Upper lobe of left lung (tissue), 6 donors: ENCODE measurements at places on chromosomes 3 and 15. TPM values are rescaled to one million over a fixed set of nuclear protein-coding genes. Genes with fewer than 3 reads are reported as not detected.
A peak's percentile ranks its signal among the peaks of the same experiment; 100 is the strongest.

The TGM4 gene
- not detected for total RNA-seq

The EPHA3 gene
- 0.79 TPM for total RNA-seq

The MOBP gene
- not detected for total RNA-seq

The CCR2 gene
- total RNA-seq: 2.1 TPM

DNA sequence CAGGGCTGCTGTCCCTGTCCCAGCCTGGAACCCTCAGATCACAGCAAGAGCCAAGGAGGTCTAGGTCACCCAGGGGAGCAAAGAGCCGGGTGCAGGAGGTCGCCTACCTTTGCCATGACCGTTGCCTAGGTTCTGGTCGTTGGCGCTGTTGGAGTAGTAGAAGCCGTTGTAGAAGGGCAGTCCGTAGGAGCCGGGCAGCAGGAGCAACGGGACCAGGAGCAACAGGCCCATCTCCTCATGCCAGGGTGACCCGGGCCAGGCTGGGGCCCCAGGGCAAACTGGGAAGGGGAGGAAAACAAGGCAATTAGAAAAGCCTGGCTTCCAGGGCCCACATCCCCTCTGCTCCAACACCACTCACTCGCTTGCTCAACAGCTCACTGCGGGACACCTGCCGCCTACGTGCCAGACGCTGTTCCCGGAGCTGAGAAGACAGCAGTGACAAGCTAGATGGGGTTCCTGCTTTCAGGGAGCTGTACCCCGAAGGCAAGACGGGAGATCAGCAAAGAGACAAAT, 8.2 kb downstream of the HAPLN3 start:
- H3K27ac ChIP-seq: no peak overlapping the region
- no peak for DNase-seq
- H3K27me3 ChIP-seq: no peaks in the 10 kb centered on the region
- H3K36me3 ChIP-seq: peaks cover 6% of the 10 kb centered on the region
- no peak overlapping the region for H3K4me3 ChIP-seq
- H3K4me1 ChIP-seq: no peaks in the 10 kb centered on the region

DNA sequence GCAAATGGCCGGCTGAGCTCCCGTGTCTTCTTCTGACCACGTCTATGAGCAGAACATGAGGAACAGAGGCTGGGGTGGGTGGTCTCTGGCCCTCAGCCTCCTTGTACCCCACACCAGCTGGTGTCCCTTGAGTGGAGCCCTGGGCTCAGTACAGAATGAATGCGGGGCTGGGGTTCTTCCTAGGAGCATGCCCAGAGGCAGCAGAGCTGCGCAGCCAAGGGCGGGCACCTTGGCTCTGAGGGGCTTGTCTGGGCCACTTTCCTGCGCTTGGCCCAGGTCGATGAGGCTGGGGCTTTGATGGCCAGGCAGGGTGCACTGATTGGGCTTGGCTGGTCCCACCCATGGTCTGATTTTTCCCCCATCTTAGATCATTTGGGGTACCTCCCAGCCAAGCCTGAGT, 6.4 kb downstream of the SCN5A start:
- H3K4me1 ChIP-seq: no peaks in the 10 kb centered on the region
- no peaks in the 10 kb centered on the region for H3K27me3 ChIP-seq
- no peak overlapping the region for H3K27ac ChIP-seq
- peak; percentile 15 for DNase-seq
- H3K36me3 ChIP-seq: no peaks in the 10 kb centered on the region
- H3K4me3 ChIP-seq: no peak overlapping the region

GRCh38 chr15:68599560-68600071, 20.8 kb downstream of the CORO2B start:
- H3K4me3 ChIP-seq: no peak overlapping the region
- no peak overlapping the region for H3K27ac ChIP-seq
- H3K36me3 ChIP-seq: no peaks in the 10 kb centered on the region
- H3K4me1 ChIP-seq: peaks cover 26% of the 10 kb centered on the region
- DNase-seq: no peak

DNA sequence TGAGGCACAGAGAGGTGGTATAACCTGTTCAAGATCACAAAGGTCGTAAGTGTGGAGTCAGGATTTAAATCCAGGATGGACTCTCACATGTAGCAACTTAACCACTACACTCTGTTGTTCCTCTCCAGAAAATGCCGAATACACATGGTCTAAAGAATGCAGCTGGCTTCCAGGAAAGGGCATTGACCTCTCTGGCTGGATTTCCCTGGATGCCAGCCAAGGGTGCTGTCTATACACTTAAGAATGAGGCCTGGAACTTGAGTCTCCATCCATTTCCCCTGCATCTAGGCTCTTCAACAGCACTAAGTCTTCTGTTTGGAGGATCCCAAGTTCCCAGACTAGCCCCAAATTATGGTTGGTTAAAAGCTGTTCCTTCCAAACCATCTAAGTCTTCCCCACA, 60.5 kb downstream of the CERS3 start:
- no peaks in the 10 kb centered on the region for H3K4me1 ChIP-seq
- H3K27me3 ChIP-seq: no peaks in the 10 kb centered on the region
- no peak overlapping the region for H3K4me3 ChIP-seq
- H3K36me3 ChIP-seq: no peaks in the 10 kb centered on the region

- no peak overlapping the region for H3K4me3 ChIP-seq
- H3K27ac ChIP-seq: no peak overlapping the region
- no peaks in the 10 kb centered on the region for H3K27me3 ChIP-seq
These were observed 216.1 kb downstream of the DOCK3 start for GRCh38 chr3:50890688-50891344.

- H3K4me3 ChIP-seq: no peak overlapping the region
- no peaks in the 10 kb centered on the region for H3K36me3 ChIP-seq
- no peak overlapping the region for H3K27ac ChIP-seq
- peaks cover 17% of the 10 kb centered on the region for H3K4me1 ChIP-seq
- H3K27me3 ChIP-seq: no peaks in the 10 kb centered on the region
These were observed 74.4 kb upstream of the HES1 start for GRCh38 chr3:194061421-194062030.

GRCh38 chr3:101963902-101964362, 114.6 kb downstream of the NFKBIZ start:
- no peaks in the 10 kb centered on the region for H3K36me3 ChIP-seq
- no peak overlapping the region for H3K4me3 ChIP-seq
- H3K27ac ChIP-seq: no peak overlapping the region
- H3K4me1 ChIP-seq: no peaks in the 10 kb centered on the region

DNA sequence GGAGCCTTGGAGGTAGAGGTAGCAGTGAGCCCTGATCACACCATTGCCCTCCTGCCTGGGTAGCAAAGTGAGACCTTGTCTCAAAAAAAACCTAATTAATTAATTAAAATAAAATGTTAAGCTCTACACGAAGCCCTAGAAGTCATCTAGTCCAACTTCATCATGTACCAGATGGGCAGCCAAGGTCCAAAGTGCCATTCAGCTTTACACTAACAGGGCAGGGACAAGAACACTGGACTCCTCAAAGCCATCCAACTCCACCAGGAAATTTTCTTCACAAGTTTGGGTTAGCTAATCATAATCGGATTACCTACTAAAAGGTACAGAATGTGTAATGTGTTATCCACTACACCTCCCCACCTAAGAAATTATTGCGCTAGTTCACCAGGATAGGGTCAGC, 48.8 kb downstream of the WWTR1 start:
- H3K4me3 ChIP-seq: no peak overlapping the region
- no peak overlapping the region for H3K27ac ChIP-seq
- no peaks in the 10 kb centered on the region for H3K27me3 ChIP-seq
- DNase-seq: no peak
- no peaks in the 10 kb centered on the region for H3K36me3 ChIP-seq

DNA sequence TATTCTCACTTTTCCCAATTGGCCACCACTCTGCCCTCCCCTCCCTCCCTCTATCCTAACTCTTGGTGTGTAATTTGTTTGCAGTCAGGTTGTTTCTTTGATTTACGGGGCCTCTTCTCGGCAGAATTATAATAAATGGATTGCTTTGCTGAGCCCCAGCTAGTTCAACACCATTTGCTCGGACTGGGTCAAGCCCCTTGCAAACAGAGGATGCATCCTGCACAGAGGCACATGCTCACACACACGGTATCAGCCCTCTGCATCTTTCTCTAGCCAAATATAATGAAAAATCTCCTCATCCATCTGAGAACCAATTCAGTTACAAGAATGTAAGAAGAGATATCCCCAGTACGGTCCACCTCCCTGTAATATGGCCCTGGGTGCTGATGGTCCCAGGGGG, 97.7 kb downstream of the EPHB1 start:
- no peak overlapping the region for H3K27ac ChIP-seq
- no peak overlapping the region for H3K4me3 ChIP-seq
- H3K36me3 ChIP-seq: no peaks in the 10 kb centered on the region
- no peaks in the 10 kb centered on the region for H3K27me3 ChIP-seq

DNA sequence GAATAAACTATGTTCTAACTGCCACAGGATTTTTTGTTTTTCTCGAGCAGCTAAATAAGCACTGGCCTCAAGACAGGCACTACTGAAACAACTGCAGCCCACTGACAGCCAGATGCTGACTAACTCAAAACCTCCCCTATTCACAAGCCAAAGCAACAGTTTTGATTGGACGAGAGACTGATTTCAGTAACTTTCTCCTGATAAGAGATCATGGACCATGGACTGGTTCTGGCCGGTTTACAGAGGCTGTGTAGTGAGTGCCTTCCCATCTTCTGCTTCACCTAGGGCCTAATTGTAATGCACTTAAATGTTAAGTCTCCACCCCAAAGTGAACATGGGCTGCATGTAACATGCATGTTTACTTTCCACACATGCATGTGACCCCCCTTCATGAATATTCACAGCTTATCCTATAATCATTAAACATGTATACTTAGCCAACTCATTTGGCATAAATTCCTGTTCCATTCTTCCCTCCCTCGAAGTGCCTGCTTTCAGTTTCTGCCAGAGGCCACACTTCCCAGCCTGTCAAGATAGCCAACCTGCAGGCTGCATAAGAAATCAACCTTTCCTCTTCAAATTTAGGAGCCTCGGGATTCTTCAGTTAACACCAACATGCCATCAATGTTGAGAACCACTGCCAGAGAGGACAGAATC, 108.2 kb downstream of the ULK4 start:
- DNase-seq: no peak
- H3K36me3 ChIP-seq: no peaks in the 10 kb centered on the region
- no peaks in the 10 kb centered on the region for H3K27me3 ChIP-seq
- H3K4me1 ChIP-seq: no peaks in the 10 kb centered on the region

DNA sequence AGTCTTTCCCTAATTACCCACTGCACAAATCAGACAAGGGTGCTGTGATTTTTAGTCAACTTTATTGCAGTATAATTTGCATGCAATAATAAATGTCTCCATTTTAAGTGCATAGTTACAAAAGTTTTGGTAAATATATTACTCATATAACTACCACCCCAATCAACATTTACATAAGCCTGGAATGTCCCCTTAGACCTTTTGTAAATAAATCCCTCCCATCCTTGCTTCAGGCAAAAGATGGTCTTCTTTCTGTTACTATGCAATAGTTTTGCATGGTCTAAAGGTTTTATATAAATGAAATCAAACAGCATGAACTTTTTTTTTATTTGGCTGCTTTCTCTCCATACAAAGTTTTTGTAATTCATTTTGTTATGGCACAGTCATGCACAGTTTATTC, 235.4 kb downstream of the PYDC2 start:
- H3K4me1 ChIP-seq: no peaks in the 10 kb centered on the region
- no peaks in the 10 kb centered on the region for H3K36me3 ChIP-seq
- no peak overlapping the region for H3K4me3 ChIP-seq
- H3K27ac ChIP-seq: no peak overlapping the region

- H3K4me3 ChIP-seq: no peak overlapping the region
- H3K36me3 ChIP-seq: no peaks in the 10 kb centered on the region
- H3K27me3 ChIP-seq: no peaks in the 10 kb centered on the region
- no peak for DNase-seq
- no peak overlapping the region for H3K27ac ChIP-seq
These were observed 86.9 kb upstream of the C15orf39 start for GRCh38 chr15:75114796-75115195.

- DNase-seq: no peak
- no peaks in the 10 kb centered on the region for H3K4me1 ChIP-seq
- no peaks in the 10 kb centered on the region for H3K36me3 ChIP-seq
These were observed 518.0 kb upstream of the NR2F2 start for GRCh38 chr15:95812491-95812890.

DNA sequence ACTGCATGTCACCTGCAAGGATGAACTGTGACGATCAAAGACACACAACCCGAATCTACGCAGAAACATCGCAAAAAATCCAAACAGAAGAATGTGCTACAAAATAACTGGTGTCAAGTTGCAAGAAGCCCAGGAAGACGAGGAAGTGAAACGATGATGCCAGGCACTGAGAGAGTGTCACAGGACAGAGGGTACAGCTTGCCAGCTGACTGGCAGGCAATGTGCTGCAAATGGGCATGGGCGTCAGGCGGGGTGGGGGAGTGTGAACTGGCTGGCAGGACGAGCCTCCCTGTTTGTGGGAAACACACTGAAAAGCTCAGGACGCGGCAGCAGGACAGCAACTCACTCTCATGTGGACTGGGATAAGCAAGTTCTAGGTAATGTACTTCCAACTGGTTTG, 28.9 kb upstream of the OCA2 start:
- no peaks in the 10 kb centered on the region for H3K27me3 ChIP-seq
- no peaks in the 10 kb centered on the region for H3K4me1 ChIP-seq
- no peak overlapping the region for H3K27ac ChIP-seq
